CD4-positive, alpha-beta T cell treated with Interleukin-15 for 4 hours (primary cell): ENCODE measurements at places on chromosomes 3 and 15.

GRCh38 chr15:69148465-69148864 lies 12.0 kb upstream of the GLCE start:
- DNase-seq = no peak

- no peak for DNase-seq
Measured at GRCh38 chr3:128343287-128344051, 123.2 kb downstream of the DNAJB8 start.

- no peak for DNase-seq
Measured at GRCh38 chr3:30315447-30315846, 291.0 kb upstream of the TGFBR2 start.

DNA sequence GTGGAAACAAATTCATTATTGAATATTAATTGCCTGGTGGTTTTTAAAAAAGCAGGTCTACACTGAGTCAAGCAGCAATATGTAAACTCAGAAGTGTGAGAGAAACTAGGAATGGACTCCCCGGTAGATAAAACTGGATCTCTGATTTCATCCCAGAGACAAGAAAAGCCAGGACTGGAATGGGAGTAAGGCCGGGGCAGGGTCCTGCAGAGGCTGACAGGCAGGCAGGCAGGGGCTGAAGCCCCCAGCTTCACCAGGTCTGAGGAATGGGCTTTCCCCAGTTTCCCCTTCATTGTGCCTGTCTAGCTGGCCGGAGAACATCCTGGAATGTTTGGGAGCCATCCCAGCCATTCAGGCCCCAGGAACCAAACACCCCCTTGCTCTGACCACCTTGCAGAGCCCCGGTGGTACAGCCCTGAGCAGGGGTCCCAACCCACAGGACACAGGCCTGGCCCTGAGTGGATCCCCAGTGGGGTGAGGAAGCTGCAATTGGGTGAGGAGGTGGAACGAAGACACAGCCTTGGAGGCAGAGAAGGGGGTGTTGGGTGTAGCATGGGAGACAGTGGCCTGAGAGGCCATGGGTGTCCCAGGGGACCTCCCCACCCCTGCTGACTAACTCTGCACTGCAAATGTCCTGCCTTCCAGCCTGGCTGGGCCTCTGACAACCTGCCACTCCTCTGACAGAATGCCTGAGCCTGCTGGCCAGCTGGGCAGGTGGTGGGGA lies 31.7 kb upstream of the XYLB start:
- DNase-seq = no peak

DNA sequence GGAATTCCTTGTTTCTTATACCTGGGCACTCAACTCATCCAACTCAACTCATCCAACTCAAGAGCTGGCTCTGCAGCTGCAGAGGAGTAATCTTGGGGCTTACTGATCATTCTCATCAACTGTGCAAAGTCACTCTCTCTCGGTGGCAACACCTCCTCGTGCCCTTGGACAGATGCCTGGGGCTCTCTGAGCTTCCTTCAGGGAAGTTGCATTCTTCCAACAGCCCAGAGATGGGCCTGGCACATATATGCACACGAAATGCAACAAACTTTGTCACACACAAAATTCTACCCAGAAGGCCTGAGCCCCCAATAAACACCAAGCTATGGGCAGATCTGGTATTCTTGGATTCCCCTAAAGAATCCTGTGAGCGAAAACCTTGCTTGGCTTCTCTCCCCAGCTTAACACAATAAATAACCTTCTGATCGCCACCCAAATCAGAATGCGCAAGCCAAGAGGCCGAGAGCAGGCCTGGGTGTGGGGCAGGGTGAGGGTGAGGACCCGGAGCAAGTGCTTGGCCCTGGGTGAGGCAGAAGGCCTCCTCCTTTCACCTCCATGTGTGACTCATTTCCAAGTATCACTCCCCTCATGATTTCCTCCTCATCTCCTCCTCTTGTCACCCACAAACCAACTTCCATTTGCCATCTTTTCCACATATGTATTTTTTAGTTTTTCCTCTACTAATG lies 15.4 kb downstream of the TGM5 start:
- DNase-seq = no peak

DNA sequence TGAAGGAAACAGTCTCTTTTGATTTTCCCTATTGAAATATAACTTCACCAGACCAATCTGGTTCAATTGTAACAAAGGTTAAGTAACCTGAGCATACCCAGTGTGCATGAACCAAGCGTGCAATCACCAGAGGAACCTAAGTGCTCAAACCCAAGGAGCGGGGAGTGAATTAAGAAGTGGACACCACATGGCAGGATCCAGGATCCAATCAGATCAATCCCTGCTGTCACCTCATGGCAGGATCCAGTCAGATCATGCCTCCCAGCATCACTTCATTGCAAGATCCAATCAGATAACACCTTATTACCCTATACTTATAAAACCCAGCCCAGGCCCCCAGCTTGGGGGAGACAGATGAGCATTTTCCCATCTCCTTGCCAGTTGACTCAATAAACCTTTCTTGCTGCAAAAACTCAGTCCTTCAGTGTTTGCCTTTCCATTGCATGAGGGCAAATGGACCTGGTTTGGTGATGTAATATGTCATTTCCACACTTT lies 38.9 kb upstream of the RNU6-1 start:
- DNase-seq = no peak

DNA sequence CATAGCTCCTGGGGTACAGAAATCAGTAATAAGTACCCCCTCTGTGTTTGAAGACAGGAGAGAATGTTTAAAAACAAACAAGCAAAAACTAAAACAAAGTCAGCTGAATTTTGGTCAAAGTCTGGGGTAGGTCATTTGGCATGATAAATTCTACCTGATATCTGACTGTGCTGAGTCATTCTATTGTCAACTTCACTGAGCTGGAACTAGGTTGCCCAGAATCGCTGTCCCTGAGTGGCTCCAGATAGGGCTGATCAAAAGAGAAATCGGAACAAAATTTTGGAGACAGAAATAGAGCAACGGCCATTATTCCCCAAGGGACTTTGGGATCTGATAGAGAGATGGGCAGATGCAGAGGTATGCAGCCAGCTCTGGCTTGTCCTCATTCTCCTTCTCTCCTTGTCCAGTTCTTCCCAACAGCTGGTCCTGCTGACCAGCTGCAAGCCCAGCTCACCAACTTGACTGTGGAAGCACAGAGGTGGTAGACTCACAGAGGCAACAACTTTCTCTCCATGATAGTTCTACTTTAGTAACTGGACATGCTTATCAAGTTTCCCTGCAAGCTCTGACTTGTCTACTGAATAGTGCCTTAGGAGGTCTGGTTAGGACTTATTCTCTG lies 57.3 kb upstream of the MYRIP start:
- no peak for DNase-seq

- DNase-seq = no peak
Measured at GRCh38 chr15:46315434-46315833, 680.6 kb downstream of the SQOR start.

DNA sequence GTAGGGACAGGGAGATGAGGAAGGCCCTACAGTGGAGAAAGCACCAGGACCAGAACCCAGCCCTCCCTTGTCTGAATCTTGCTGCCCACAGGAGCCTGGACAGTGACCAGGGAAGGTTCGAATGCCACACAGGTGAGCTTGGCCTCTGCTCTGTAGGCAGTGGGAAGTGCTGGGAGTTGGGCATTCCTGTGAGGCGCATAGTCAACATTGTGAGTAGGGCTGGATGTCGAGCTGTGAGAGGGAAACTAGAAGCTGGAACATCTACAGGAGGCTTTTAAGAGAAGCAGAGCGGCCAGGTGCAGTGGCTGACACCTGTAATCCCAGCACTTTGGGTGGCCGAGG lies 20.3 kb upstream of the ALAS1 start:
- no peak for DNase-seq

DNA sequence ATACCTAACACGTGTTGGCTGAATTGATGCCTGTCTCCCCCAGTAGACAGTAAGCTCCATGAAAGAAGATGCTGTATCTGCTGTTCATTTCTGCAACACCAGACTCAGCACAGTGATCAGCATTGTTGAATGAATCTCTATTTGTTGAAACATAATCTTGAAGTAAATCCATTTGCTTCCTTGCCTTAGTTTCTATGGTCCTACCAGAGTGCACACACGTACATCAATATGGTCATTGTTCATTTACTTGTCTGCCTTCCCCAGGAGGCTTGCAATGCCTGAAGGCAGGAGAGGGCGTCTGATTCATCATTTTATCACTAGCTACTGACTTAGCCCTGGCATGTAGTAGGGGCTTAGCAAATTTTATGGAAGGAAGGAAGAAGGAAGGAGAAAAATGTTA lies 19.2 kb downstream of the RBP2 start:
- no peak for DNase-seq

DNA sequence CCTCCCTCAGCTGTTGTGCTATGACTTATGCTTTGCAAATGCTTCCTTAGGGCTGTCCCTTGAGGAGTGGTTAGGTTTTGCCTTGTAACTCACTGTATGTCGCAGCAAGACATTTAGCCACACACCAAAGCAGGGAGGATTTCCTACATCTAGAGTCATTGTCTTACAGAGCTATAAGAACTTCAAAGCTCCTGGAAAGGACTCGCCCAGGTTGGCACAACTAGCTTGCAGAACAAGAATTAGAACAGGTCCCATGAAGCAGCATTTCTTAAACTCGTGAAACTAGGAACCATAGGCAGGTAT lies 19.4 kb upstream of the ACAP2 start:
- DNase-seq = no peak

DNA sequence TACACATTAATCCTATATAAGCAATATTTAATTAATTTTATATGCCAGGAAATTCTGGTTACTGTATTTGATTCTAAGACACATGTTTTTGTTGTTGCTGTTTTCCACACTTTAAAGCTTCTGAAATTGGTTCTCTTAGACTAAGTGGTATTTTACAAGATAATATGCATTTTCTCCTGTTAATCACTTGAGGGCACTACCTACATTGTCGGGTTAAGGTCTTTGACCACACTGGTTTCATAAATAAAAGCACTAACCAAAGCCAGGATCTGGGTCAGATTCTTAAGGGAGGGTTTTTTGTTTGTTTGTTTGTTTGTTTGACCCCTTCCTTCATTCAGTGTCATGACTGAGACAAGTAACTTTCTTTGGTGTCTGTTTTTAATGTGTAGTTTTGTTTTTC lies 590.2 kb downstream of the RBMS3 start:
- DNase-seq = no peak

DNA sequence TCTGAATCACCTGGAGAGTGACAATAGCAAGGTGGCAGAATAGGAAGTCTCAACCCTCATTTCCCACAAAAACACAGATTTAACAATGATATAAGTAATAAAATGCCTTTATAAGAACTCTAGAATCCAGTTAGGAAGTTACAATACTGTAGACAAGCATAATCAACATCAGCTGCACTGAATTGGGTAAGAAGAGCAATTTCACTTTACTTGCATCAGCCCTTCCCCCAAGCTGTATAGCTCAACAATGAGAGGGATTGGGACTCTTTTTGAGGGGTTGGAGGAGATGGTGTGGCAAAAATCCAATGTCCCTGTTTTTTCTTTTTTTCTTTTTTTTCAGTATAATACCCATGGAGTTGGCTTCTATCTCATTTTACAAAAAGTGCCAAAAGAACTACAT lies 63.1 kb downstream of the SERP1 start:
- no peak for DNase-seq

GRCh38 chr3:133792171-133792763 lies 13.3 kb upstream of the SRPRB start:
- no peak for DNase-seq

DNA sequence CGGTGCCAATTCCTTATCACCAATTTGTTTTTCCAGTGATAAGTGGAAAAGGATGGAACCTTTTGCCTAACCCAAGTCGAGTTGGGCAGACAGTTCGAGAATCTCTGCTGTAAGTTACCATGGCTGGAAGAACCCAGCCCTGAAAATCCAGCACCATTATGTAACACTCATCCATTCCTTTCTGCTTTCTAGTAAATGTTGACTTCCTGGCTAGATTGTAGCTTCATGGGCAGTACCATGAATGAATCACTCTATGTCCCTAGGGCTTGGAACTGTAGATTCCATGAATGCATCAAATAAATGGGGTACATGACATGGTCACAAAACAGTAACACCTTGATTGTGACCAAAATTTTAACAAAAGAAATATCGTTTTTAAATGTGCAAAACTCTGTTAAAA lies 14.0 kb downstream of the CHCHD4 start:
- no peak for DNase-seq
